ENCODE measurements at places on chromosomes 5 and 9.

DNA sequence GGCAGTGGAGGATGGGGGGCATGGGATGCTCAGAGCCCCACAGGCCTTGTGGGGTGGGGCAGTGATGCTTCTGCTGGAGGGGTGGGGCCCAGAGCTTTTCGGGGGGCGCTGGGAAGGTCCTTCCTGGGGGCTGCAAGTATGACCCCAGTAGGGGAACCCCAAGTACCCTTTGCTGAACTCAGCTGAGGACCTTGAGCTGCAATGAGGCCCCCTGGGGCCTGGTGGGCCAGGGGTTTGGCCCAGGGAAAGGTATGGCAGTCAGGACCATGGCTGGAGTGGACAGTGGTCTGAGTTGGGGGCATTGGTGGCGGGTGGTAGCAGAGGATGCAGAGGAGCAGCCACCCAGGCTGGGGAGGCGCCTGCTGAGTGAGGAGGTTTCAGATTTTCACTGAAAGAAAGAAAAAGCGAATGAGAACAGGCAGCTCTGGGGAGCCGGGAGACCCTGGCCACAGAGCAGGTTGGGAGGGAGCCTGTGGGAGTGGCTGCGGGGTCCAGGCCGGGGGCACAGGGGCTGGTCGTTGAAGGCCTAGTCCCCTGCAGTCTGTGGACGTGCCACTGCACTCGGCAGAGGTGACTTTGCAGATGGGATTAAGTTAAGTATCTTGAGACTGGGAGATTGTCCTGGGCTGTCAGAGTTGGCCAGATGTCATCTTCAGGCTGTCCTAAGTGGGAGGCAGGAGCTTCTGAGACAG is 19.2 kb downstream of the WNK2 start:
- DNase-seq, result no peak

- DNase-seq, result no peak
Observed at GRCh38 chr5:9466697-9467096, 79.2 kb downstream of the SEMA5A start.

DNA sequence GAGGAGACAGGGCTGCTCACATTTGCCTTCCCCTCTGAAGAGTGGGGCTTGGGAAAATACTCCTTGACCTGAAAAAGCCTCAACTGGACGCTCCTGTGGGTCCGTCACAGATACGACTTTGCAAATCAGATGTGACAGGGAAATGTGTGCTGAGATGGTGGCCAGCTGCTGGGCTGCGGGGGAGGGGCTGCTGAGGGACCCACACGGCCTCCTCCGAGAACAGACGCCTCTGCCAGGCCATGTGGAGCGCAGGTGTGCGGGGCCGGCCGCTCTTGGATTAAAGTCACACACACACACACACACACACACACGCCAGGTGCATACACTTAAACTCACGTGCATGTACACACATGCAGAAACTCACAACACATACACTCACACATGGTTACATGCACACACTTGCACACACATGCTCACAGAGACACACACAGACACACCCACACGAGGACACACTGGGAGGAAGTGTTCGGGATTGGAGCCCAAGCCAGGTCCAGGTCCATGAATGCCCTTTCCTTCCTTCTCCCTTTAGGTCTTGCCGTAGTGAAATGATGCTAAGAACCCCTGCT is 167.4 kb downstream of the GAPVD1 start:
- no peak for DNase-seq

DNA sequence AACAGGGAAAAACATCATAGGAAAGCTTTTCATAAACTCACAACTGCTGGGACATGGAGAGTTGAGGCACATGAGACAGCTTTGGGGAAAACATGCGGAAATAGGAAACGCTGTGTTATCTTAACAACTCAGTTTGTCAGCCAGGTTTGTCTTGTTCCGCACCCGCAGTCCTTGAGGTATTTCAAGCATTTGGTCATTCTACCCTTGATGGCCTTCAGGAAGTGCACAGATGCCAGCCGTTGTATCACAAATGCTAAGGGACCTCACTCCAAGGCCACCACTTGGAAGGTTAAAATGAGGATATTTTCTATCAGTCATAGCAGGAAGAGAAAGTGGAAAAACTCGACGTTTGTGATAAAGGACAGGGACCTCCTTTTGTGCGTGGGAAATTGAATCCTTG is 83.8 kb downstream of the TRIO start:
- DNase-seq, result no peak

- no peak for DNase-seq
Observed at GRCh38 chr5:172782169-172783039, 11.4 kb upstream of the DUSP1 start.

DNA sequence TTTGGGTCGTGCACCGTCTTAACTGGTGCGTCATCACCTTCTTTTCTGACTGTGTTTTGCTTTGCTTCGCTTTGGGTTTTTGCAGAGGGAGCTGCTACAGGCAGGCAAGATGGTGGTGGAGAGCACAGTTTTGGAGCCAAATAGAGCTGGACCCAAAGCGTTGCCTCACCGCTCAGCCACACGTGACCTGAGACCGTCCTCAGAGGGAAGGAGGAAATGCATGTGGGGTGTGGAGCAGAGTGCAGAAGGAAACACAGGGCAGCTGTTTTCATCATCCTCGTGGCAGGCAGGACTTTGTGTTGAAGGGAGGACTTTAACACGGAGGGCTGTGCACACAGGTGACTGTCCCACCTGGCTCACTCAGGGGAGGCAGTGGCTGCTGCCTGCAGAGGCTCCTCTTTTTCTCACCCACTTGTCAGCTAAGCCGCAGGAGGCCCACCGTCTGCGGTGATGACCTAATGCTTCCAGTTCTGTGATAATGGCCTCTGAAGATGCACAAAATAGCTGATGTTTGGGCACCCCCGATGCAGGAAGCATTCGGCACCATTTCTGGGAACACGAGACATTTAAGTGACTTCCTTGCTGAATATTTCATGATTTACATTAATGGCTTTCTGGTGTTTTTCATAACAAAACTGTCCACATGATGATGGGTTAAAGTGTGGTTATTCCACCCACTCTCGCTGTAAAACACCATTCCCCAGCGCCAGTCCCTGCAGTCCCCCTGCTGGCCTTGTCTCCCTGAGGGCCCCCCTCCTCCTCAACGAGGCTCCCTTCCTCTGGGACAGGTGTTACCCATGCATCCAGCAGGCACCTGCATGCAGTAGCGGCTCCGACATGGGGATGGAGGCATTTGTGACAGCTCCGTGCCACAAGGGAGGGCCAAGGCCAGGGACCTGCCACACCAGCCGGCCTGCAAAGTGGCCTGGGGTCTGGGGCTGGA is 12.4 kb upstream of the UBAC1 start:
- DNase-seq, result no peak

- no peak for DNase-seq
Observed at GRCh38 chr5:135488727-135489465, 36.7 kb upstream of the TIFAB start.

- no peak for DNase-seq
Observed at GRCh38 chr5:135426102-135427082, 20.8 kb downstream of the DCANP1 start.

- no peak for DNase-seq
Observed at GRCh38 chr9:115469841-115470240, 351.9 kb upstream of the TNC start.

GRCh38 chr5:159905496-159905895 is 10.8 kb upstream of the ADRA1B start:
- no peak for DNase-seq

DNA sequence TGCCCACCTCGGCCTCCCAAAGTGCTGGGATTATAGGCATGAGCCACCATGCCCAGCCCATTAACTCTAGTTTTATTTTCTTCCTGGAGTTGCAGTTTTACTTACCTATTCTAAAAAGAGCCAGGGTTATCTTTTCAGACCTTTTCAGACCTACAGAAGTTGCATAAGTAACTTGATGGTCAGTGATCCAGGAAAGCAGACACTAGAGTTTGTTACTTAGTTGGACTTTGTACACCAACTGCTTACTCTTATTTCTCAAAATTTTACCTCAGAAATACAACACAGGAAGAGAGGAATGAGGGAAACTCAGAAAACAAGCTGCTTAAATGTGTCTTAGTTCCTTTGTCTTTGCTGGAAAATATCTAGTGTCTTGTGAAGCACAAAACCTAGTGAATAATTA is 25.4 kb downstream of the RAD23B start:
- no peak for DNase-seq

GRCh38 chr9:116153765-116154333 is at the start of gene PAPPA:
PAPPA (plus strand) TSS chr9:116153791; CDS start chr9:116154173, 382 bp downstream.
- DNase-seq, result no peak

GRCh38 chr5:127941646-127942045 is 141.9 kb upstream of the SLC12A2 start:
- DNase-seq, result no peak

GRCh38 chr5:39826051-39826450 is 401.3 kb upstream of the DAB2 start:
- no peak for DNase-seq

DNA sequence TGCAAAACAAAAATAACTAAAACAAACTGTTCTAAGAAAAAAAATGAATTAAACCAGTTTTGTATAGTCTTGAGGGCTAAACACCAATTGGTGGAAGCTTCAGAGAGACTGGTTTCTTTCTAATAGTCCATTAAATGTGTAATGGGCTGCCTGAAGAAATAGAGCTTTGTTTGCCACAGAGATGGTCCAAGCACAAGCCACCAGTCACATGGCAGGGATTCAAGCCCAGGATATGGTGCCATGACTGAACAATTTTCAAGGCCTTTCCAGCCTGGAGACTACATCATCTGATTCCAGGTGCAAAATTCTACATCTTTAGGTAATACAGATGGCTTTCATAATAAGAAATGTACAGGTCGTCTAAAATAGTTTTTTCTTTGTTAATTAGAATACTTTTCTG is 355.3 kb downstream of the NR2F1-AS1 start:
- DNase-seq, result no peak

GRCh38 chr5:56070851-56071465 is 76.2 kb upstream of the IL6ST start:
- DNase-seq, result no peak

DNA sequence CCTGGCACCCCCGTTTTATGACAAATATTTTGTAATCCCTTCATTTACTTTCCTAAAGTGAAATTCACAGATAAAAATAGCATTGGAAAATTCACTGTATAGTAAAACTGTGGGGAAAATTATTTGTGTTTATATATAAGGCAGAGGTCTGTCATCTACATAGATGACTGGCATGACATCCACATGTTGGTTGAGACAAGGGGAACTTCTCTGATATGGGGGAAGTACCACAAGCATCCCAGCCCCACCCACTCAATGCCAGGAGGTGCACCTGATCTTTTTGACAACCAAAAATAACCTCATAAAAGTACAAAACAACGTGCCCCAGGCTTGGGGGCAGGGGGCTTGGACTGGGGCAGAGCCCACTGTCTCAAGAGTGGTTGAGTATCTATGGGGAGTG is 6.3 kb upstream of the TDRD7 start:
- no peak for DNase-seq

- DNase-seq, result no peak
Observed at GRCh38 chr9:107078061-107078460, 205.0 kb upstream of the RAD23B start.

DNA sequence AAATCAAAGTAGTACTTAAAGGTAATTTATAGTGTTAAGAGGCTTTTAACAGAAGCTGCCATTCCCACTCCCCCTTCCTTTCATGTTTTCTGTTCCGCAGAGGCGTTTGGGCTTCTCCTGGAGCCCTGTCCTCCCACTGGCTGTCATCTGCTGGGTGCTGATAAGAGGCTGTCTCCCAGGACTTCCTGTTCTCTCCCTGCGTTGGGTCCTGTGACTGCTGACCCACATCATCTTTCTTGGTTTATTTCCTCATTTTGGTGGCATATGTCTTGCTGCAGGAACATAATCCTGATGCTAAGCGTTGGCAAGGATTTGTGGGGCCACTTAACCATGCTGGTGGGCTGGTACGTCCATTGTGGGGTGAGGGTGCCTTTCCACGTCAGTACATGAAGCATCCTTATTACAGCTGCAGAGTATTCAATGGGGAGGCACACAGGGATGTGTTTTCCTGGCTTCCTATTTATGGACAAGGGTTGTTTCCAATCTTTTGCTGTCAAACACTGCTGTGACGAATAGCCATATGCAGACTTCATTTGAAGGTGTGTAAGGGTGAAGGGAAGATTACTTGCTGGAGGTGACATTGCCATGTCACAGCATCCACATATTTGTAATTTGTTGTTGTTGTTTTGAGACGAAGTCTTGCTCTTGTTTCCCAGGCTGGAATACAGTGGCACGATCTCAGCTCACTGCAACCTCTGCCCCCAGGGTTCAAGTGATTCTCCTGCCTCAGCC is 22.3 kb upstream of the RNF130 start:
- no peak for DNase-seq

DNA sequence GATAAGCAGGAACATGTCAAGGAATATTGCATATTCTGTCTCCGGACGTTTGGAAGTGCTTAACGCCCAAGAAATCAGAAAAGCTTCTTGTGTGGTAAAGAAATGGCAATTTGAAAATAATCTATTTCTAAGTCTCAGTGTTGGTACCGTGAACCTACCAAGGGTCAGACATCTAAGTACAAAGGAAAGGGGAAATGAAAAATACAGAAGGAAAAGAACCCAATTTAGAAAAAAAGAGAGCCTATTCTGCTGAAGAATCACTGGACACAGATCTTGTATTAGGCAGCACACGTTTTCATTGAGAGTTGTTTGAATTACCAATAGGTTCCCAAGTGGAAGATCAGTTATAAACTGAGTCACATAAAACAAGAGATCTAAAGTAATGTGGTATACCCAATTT is 46.9 kb upstream of the CEP78 start:
- DNase-seq, result no peak

DNA sequence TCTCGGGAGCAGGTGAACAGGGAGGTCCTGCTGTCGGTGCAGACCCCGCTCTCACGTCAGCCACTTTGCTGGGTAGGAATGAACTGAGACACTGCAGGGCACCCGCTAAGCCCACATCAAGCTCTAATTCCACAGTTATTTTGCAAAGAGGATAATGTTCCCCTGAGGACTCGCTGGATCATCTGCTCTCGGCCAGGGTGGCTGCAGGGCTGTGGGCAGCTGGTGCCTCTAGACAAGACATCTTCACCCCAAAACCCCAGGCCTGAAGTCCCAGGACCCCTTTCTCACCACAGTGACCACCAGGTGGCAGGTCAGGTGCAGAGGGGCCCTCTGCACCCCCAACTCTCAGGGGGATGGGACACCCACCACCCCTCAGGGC is 135.1 kb upstream of the PPP1R26 start:
- DNase-seq, result no peak

GRCh38 chr5:34525761-34526160 is 130.4 kb upstream of the RAI14 start:
- no peak for DNase-seq

DNA sequence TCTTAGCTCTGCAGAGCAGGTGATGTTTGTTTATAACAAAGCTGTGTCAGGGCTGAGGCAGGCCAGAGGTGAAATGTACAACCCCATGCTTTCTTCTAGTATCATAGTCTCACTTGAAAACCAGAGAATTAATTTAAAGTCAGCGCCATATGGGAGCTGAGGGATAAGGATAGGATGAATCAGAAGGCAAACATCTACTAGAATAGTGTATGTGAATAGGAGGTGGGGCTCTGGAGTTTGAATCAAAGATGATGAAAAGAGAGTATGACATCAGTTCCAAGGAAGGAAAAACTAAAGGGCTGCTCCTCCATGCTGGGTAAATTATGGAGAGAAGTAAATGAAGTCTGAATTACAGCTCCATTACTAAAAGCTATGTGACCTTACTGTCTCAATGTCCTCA is 441.5 kb downstream of the RASEF start:
- DNase-seq, result no peak
